ENCODE measurements at places on chromosomes 13 and 19.

DNA sequence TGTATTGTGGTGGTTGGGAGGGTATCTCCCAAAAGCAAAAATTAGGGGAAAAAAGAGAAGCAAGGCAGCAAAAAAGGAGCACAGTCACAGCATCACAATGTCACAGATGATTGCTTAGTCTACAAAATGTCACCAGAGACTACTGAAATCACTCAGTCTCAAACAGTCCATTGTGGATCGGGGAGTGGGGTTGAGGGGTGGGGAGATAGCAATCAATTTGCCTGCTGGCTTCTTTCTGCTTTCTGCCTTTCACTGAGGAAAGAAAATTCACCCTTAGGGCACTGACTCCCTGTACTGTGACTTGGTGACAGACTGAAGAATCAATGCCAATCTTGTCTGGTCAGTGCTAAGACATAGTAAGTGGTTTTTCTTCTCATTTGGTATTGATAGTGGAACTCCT, 2127.1 kb upstream of the PCDH20 start:
- no peak for DNase-seq

GRCh38 chr19:58379246-58379645, 1.6 kb downstream of the ZNF837 start:
- no peak for DNase-seq

GRCh38 chr19:18999016-18999758, 34.1 kb downstream of the SUGP2 start:
- DNase-seq: no peak

- no peak for DNase-seq
Measured at GRCh38 chr19:16524991-16525734, 17.1 kb downstream of the CHERP start.

GRCh38 chr13:36297366-36298338, at the start of gene CCDC169:
Gene CCDC169 (minus strand): TSS chr13:36297814. CDS start chr13:36297719, 95 bp downstream.
- DNase-seq: peak; percentile 64

GRCh38 chr19:8455018-8455417, 10.2 kb downstream of the HNRNPM start:
- no peak for DNase-seq

DNA sequence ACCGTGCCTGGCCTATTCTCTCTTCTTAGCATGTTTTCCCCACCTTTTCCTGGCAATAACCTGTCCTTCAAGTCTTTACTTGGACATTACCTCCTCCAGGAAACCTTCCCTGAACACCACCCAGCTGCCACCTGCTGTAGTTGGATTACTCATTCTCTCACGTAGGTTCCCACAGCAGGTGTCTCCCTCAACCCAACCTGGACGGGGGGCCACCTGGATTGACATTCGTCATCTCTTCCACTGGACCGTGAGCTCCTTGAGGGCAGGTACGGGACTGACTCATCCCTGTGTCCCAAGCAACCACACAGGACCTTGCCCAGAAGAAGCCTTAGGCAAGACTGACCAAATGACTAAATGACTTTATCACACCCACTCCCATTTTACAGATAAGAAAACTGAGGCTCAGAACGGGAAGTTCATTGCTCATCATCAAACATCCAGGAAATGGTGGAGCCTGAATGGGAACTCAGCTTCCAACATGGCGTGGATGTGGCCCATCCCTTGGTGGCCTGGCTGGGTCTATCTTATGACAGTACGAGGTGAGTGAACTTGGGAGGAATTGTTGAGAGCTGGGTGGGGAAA, 3.5 kb upstream of the KLK6 start:
- no peak for DNase-seq

DNA sequence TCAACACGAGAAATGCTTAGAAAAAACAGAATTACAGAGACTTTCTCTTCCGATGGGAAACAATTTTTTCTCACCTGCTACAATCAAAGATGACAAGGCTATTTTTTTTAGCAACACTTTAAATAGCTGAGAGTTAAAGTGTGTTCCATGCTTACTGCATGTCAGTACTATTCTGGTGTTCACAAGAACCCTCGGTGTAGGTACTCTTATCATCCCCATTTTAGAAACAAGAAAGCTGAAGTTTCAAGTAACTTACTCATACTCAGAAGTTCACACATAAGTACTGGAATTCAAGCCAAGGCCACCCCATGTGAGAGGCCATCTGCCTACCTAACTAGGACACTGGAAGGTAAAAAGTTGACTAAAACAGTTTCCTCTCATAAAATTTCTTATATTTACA, 9.0 kb upstream of the TNFRSF19 start:
- no peak for DNase-seq

DNA sequence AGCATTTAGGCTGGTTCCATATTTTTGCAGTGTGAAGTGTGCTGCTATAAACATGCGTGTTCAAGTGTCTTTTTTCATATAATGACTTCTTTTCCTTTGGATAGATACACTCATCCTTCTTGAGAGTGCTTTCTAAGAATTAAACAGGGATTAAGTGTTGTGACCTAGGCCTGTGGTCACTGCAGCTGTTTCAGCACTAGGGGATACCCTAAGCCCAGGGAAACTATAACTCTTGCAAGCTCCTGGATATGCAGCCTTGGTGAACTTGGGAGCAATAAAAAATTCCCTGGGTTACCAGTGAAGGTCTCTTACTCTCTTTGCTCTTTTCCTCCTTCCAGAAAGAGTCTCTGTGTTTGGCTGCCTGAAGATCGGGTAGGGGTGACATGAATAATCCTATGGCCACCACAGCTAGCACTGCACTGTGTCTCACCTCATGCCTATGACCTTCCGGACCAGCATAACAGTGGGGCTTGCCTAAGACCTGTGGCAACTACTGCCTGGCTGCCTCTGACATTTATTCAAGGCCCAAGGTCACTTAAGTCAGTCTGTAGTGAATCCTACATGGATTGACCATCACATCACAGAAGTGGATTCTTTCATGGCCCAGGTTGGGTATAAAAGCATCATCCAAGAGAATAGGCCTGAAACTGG, 799.7 kb downstream of the DACH1 start:
- no peak for DNase-seq

DNA sequence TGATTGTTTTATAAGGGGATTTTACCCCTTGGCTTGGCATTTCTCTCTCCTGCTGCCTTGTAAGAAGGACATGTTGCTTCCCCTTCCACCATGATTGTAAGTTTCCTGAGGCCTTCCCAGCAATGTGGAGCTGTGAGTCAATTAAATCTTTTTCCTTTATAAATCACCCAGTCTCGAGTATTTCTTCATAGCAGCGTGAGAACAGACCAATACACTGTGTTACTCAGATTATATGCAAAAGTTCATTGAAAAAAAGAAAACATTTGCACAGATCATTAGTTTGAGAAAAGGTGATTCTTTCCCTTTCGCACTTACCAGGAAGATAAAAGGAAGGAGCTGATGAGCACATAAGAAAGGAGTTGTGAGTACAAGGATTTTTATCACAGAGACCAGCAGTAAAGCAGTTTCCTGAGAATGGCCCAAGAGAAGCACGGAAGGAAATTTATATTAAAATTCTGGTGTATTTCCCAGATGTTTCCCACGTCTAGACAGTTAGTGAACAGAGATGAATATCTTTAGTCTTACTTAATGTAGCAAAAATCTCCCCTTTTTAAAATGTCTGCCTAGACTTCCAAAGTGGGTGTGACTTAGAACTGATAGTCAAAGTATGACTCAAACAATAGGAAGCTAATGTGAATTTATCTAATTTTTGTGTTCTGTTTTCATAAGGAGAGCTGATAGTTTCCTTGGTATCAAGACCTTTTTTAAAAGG, 431.8 kb upstream of the SGCG start:
- DNase-seq: no peak

DNA sequence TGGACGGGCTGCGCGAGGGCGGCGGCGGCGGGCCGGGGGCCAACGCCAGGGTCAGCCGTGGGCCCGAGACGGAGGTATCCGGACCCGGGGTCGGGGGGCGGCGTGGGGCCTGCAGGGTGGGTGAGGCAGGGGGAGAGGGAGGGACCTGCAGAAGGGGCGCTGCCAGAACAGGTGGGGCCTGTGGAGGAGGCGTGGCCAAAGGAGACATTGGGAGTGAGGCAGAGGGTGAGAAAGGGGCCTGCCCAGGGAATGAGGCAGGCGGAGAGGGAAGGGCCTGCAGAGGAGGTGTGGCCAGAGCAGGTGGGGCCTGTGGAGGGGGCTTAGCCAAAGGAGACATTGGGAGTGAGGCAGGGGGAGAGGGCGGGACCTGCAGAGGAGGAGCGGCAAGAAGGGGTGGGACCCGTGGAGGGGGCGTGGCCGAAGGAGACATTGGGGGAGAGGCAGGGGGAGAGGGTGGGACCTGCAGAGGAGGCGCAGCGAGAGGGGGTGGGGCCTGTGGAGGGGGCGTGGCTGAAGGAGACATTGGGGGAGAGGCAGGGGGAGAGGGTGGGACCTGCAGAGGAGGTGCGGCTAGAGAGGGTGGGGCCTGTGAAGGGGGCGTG, 4.2 kb downstream of the PRR36 start:
- no peak for DNase-seq

DNA sequence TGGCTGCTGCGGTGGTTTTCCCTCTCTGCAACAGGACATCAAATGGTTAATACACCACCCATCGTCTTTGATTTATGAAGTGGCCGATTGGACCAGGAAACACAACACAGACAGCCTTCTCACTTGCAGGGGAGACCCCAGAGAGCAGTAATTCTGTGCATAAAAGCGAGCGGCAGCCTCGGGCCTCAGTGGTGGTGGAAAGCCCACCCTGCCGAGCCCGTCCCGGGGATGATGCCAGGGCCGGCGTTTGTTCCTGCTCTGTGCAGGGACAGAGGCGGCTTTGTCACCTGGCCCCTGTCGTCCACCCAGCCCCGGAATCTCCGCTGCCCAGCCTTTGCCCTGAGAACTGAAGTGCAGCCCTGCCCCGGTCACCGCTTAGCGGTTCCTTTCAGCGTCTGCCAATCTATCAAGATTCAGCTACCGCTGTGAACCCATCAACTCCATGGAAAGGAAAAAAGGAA, 184.4 kb downstream of the TSHZ3 start:
- no peak for DNase-seq

DNA sequence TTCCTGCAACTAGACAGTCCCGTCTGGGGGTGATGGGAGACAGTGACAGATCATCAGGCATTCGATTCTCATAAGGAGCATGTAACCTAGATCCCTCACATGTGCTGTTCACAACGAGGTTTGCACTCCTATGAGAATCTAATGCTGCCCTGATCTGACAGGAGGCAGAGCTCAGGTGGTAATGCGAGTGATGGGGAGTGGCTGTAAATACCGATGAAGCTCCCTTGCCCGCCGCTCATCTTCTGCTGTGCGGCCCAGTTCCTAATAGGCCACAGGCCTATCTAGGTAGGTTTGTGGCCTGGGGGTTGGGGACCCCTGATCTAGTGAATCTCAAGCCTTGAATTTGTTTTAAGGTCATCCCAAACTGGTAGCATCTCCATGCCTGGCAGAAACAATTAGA, 27.3 kb upstream of the FAM124A start:
- no peak for DNase-seq

GRCh38 chr13:35599384-35599783, 122.9 kb upstream of the MAB21L1 start:
- DNase-seq: no peak

DNA sequence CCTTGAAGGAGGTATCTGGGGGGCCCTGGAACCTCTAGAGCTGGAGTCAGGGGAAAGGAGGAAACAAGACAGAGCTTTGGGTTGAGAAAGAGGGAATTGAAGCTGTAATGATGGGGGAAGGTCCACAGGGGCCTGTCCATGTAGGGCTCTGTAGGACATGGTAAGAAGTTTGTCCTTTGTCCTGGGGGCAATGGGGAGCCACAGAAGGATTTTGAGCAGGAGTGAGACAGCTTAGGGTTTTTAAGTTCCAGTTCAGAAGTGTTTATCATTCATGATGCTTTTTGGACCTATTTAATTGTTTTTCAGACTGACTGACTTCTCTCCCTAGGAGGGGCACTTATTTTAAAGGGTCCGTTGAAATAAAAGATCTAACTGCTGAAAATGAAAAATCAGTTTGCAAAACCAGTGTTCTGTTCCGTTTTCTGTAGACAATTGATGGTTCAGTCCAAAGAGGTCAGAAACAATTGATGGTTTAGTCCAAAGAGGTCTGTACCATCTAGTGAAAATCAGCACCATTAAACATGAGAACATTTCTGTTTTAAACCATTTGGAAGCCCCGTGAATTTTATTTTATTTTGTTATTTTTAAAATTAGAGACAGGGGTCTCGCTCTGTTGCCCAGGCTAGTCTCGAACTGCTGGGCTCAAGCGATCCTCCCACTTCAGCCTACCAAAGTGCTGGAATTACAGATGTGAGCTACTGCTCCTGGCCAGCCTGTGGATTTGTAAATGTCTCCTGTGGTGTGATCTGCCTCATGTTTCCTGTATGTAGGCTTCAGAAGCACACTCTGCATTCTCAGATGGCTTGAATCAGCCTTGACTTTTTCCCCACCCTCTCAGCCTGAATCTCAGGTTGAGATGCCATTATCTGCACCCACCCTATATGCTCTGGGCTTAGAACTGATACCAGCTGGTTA, 8.4 kb downstream of the PLD3 start:
- DNase-seq: no peak

DNA sequence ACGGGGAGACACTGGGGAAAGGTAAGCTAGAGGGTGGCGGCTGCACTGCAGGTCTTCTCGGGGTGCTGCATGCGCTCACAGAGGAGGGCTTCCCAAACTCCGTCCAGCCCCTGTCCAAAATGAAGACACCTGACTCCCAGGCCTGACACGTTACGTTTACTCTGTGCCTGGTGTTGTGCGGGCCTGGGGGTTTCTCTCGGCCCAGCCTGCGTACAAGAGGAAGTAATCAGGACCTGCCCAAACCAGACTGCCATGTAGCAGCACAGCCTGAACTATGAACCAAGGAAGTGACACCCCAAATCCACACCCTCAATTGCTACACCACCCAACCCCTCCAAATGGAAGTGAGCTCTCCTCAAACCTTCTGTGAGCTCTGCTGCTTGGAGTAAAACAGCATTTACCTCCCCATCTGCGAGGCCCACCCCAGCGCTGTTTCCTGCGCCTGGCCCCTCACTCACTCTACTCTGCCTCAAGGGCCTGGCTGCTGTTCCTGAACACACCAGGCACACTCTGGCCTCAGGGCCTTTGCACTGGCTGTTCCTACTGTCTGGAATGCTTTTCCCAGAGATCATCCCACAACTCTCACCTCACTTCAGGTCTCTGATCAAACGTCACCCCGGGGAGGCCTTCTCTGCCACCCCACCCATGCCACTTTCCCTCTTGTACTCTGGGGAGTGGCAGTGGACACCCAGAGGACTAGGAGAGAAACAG, 3.0 kb downstream of the HSPBP1 start:
- DNase-seq: no peak

- no peak for DNase-seq
Measured at GRCh38 chr13:30156826-30157615, 150.3 kb downstream of the KATNAL1 start.

DNA sequence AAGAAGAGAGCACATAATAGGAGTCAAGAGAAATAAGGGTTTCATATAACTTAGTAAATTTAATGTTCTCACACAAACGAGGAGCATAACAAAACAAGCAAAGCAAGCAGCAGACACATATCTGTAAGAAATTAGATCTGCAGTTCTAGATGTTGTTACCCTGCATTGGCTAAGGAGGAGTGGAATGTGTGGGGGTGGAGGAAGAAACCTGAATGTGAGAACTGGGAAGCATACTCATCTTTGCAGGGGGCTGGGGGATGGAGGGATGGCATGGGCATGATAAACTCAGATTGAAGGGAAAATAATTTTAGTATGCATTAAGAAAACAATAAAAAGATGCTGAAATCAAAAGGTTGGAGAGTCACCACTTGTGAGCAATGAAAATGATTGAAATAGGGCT, 255.0 kb downstream of the LIG4 start:
- DNase-seq: no peak

All from breast epithelium (tissue), 4 donors.